Fibroblast of skin of abdomen (primary cell): ENCODE measurements at places on chromosomes 7 and 10.

DNA sequence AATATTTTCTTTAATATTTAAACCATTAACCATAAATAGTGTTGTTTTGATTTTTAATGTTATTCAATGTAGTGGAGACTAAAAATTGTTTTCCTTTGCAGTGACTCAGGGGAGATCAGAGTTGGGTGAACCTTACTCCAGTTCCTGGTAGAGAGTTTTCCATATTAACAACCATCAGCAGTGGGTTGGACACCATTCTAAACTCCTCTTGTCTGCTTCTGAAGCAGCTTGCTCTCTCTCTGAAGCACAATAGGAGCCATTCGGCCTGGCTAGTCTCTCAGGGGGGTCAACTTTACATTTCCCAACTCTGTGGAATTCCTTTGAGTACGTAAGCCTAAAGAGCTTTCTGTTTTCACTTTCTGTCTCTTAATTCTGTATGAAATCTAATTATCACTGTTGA, 9.4 kb upstream of the NRG3 start:
- no peak for DNase-seq

- no peak for DNase-seq
These were observed 50.0 kb upstream of the KMT2C start for GRCh38 chr7:152485826-152486225.

DNA sequence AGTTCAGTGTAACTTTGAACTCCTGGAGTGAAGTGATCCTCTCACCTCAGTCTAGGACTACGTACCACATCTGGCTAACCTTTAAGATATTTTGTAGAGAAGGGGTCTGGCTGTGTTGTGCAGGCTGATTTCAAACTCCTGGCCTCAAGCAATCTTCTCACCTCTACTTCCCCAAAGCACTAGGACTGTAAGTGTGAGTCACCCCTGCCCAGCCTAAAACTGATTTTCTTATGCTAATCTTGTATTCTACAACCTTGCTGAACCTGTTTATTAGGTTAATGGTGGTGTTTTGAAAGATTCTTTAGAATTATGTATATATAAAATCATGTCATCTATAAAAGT, 58.0 kb downstream of the LCOR start:
- DNase-seq, result no peak

- peak; percentile 48 for DNase-seq
These were observed 141.7 kb upstream of the SEMA3A start for GRCh38 chr7:84336303-84336702.

DNA sequence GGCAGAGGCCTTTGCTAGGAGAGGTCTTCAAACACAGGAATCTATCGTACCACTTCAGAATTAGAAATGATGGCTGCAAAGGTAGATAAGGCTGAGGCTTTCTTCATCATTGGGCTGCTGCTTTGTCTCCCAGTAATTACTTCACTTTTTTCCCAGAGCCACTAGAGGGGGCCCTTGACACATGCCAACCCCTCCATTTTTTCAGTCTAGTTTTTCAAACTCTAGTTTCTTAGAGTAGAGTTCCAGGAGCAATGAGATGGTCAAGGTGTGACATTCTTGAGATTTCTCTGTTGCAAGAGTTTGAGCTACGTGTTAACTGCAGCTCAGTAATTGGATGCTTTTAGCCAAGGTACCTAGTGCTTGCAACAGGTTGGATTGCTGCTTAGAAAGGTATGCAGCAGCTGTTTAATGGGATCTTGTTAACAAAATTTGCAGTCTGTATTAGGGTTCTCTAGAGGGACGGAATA, 33.8 kb upstream of the RBM20 start:
- DNase-seq, result peak; percentile 54

DNA sequence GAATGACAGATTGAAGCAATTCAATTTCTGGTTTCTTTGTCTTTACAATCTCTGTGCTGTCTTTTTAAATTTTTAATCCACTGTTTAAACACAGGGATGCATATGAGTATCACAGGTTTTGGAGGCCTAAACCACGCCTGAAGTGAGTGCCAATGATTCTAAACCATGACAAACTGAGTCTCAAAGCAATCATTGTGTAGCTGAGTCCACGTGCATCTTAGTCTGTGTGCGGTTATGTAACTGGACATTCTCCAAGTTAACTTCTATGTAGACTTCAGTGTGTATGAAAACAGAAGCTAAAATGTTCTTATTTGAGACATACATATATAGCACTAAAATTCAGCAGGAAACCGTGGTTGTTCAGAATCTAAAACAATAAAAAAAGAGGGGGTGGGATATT, 79.3 kb upstream of the ST8SIA6 start:
- DNase-seq, result no peak

GRCh38 chr10:4813023-4813422, 13.0 kb upstream of the AKR1E2 start:
- peak; percentile 84 for DNase-seq

GRCh38 chr10:110336111-110336721, 31.5 kb upstream of the SMNDC1 start:
- DNase-seq, result peak; percentile 98

- no peak for DNase-seq
These were observed 44.0 kb upstream of the ZMIZ1 start for GRCh38 chr10:79024720-79025198.

DNA sequence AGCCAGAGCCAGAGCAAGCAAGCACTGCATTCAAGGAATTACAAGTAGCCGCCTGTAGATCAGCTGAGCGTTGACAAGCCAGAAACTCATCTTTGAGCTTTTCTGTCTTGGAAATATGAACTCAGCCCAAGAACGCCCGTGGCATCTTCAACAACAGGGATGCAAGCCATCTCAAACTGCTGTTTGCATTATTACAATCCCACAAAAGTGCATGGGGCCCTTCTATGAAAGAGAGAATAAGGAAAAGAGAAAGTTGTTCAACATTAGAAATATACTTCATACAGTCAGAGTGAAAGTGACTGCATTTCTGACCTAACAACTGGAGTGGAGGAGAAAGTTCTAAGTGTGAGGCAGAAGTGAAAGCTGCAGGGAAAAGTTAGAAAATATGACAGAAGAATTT, 6.5 kb downstream of the SGCE start:
- DNase-seq, result peak; percentile 35

- no peak for DNase-seq
These were observed 1.5 kb downstream of the SEM1 start for GRCh38 chr7:96707901-96708774.

DNA sequence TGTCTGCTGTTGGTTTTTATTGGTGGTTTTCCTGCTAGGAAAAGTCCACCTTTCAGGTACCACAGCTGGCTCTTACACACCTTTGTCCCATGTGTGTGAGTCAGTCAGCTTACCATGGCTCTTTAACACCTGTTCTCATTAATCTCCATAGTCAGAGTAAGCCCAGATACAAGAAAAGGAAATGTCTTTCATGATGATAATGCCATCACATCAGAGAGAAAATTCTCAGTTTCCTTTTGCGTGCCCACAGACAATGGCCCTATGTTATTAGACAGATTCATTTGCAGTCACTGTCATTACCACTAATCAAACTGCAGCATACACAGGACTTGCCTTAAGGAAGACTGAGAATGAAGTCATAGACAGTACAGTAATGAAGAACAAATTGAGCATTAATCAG, 1583.6 kb upstream of the LRRTM3 start:
- no peak for DNase-seq

DNA sequence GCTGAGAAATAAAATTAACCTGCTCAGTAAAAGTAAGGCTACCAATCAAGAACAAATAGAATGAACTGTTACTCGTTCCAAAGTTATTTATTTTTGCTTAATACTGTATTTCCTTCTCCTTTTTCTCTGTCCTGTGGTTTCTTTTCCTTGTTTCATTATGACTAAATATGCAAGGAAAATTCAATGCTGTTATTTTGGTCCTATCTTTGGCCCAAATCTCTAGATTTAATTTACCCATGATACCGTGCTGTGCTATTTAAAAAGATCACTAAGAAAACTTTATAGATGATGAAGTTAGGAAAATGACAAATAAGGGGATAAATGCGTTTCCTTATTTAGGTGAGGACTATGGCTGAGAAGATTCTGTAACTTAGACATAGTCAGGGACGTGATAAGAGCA, 45.3 kb upstream of the FAM133B start:
- DNase-seq, result no peak

- no peak for DNase-seq
These were observed 87.6 kb upstream of the CCDC6 start for GRCh38 chr10:59993931-59994330.

- no peak for DNase-seq
These were observed 3.2 kb upstream of the ZNF775 start for GRCh38 chr7:150375662-150376521.

DNA sequence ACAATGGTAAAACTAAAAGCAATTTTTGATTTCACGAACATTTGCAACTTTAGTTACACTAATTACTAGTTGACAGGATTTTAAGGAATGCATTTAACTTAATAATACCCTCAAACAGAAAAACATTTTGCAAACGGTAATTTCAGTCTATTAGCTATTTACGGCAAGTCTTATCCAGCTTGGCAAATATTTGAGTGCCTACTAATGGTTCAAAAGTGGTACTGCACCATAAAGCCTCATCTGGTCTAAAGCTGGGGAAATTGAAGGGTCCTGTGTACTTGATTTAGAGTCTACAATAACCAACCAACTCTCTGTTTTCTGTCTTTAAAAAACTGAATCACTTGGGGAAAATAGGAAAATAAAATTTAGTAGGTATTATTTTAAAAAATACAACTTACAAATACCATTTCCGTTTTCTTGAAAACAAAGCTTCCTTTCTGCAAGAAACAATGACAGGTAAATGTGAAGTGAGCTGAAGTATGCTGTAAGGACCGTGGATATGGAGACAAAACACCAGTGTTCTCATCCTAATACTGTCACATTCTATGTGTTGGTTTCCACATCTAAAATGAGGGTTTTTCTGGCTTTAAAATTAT, 142.3 kb downstream of the VPS50 start:
- DNase-seq, result peak; percentile 38

GRCh38 chr10:91557651-91558111, 75.2 kb downstream of the PPP1R3C start:
- DNase-seq, result peak; percentile 73

DNA sequence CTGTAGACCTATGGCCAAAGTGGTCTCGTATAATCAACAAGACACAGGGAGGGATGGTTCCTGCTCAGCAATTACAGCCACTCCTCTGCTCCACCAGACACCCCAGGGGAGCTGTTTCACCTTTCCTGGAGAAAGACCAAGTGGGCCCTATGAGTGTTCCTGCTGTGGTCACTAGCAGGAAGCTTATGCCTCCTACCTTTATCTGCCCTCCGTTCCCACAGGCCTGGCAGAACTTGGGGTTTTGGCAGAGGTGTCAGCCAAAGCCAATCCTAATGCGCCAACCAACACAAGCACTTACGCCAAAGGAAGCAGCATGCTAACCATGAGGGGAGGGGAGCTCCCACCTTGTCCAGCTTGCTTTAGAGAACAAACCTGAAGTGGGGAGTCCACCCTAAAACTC, 31.2 kb downstream of the XPNPEP1 start:
- no peak for DNase-seq

- DNase-seq, result peak; percentile 14
These were observed 109.9 kb downstream of the REEP3 start for GRCh38 chr10:63630931-63631680.

DNA sequence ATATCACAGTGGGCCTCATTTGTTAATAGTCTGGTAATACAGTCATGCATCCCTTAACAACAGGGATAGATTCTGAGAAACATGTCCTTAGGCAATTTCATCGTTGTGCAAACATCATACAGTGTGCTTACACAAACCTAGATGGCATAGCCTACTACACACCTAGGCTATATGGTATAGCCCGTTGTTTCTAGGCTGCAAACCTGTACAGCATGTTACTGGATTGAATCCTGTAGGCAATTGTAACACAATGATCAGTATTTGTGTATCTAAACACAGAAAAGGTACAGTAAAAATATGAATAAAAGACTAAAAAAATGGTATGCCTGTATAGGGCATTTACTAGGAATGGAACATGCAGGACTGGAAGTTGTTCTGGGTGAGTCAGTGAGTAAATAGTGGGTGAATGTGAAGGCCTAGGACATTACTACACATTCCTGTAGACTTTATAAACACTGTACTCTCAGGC, 12.0 kb upstream of the RHOBTB1 start:
- peak; percentile 70 for DNase-seq

DNA sequence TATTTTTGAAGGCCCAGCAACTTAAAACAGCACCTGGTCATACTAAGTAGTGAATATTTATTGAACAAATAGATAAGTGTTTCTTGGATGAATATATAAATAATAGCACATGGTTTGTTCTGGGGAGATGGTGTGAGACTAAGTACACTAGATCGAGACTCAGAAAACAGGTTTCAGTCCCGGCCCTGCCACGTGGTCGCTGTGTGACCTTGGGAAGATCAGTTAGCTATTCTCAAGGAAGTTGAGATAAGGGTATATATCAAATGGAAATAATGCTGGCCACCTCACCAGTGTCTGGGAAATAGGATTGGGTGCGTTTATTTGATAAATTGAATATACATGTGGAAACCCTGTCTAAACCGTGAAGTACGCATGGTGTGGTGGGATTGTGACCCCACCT, 354.6 kb downstream of the SDK1 start:
- DNase-seq, result no peak

DNA sequence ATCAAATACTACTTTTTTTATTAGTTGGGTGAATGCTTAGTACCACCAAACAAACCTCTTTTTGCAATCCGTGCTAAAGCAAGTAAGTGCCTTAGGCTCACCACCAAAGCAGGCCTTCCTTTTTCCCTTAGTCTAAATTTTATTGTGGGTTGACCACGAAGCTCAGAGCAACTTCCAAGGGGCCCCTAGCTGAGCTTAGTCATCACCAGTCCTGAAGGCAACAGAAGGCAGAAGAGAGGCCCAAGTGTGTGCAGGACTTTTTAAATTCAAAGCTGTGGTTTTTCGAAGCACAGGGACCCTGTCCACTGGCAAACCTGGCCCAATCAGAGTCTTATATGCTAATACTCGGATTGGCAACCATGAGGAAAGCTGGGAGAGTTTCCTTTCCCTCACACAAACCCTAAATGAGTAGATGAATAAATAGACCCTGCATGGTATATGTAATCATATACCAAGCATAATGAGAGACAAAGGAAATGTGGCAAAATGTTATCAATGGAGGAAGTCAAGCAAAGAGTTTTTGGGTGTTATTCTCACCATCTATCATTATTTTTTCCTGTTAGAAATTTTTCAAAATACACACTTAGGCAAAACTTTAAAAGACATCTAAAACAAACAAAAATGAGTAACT, 453.2 kb upstream of the GALNT17 start:
- peak; percentile 85 for DNase-seq

- DNase-seq, result peak; percentile 5
These were observed 510.1 kb downstream of the ARL4A start for GRCh38 chr7:13197501-13197900.

DNA sequence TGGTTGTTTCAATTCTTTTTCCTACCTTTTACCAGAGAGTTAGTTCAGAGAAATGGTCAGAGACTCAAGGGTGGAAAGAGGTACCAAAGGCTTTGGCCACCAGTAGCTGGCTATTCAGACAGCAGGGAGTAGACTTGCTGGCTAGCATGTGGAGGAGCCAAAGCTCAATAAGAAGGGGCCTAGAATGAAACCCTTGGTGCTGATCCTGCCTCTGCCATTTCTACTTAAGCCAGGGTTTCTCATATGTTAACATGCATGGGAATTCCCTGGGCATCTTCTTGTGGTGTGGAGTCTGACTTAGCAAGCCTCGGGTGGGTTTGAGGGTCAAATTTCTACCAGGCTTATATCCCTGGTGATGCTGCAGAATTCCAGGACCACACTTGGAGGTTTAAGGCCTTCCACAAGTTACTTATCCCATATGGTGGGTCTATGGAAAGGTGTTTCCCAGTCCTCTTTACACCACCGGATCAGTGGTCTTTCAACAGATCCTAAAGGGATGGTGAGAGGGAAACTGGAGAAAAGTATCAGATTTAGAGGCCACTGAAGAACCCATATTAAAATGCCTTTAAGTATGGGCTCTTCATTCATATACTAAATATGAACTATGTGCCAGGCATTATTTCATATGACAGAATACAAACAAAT, 3.2 kb downstream of the IL6 start:
- no peak for DNase-seq
